ENCODE measurements at places on chromosomes 7 and 10.

GRCh38 chr7:68180761-68181160, 1184.1 kb downstream of the TYW1 start:
- no peak overlapping the region for H3K27ac ChIP-seq
- H3K27me3 ChIP-seq: no peaks in the 10 kb centered on the region
- no peak for DNase-seq
- no peaks in the 10 kb centered on the region for H3K36me3 ChIP-seq
- H3K4me3 ChIP-seq: no peak overlapping the region

DNA sequence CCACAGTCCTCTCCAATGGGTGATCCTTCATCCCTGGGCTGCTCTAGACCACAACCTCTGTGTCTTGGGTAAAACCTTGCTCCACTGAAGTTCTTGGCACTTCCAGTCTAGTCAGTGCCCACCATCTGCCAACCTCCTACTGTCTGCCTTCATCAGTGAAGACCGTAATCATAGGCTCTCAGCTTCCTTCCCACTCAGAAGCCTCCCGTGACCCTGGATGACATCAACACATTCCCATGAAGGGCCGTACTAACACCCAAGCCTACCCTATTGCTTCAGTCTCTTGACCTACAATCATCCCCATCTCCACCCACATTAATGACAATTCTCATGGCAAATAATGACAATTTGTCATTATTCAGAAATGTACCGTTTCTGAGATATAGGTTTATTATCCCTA, 27.6 kb upstream of the GARS1 start:
- DNase-seq: no peak
- H3K27ac ChIP-seq: no peak overlapping the region
- H3K4me3 ChIP-seq: no peak overlapping the region
- H3K36me3 ChIP-seq: peaks cover 60% of the 10 kb centered on the region
- H3K4me1 ChIP-seq: peaks cover 11% of the 10 kb centered on the region
- H3K27me3 ChIP-seq: no peaks in the 10 kb centered on the region

DNA sequence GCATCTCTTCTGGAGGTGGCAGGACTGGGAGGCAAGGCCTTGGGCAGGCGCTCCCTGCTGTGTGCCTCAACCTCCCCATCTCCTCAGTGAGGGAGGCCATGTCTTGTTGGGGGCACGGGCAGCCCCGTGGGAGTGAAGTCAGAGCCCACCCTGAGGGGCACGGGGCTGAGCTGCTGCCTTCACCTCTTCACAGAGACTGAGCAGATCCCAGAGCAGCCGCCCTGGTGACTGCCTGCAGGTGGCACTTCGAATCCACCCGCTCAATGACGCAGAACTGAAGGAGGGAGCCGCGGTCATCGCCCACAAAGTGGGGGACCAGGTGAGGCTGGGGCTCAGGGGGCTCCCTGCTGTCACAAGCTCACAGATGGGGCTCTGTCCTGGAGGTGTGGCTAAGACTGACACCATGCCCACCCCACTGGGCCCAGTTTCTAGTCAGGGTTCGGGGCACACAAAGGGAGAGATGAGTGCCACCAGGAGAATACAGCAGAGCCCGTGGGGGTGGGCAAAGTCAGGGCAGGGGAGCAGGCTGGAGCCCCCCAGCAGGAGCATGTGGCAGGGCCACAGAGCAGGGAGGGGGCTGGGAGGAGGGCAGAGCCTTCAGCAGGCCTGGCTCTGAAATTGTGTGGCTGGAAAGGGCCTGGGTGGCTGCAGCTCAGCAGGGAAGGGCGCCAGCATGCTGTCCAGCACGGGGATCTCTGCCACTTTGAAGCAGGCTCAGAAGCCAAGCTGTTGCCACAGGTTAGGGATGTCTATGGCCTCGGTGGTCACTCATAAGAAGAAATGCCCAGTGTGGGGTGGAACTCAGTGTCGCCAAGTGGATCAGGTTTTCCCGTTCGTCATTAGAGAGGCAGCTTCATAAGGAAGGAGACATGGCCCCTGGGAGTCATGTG, 18.8 kb upstream of the CHST12 start:
- no peak for DNase-seq
- H3K27ac ChIP-seq: no peak overlapping the region
- H3K4me3 ChIP-seq: no peak overlapping the region
- no peaks in the 10 kb centered on the region for H3K27me3 ChIP-seq

DNA sequence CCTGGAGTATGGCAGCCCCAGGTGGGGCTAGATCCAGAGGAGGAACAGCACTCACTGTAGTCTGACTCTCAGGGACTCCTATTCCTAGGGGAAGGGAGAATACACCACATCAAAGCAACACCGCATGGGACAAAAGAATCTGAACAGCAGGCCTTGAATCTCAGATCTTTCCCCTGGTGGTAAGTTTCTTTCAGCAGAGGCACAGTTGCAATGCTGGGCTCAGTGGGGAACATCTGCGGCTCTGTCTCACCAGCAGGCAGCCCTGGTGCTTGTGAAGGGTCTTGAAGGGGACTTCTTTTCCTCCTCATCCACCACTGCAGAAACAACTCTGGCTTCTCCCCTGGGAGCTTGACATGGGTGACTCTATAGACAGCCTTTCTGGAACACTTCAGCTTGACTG, 111.2 kb upstream of the ARHGAP21 start:
- H3K27ac ChIP-seq: no peak overlapping the region
- H3K4me1 ChIP-seq: no peaks in the 10 kb centered on the region
- H3K27me3 ChIP-seq: no peaks in the 10 kb centered on the region
- no peak overlapping the region for H3K4me3 ChIP-seq
- no peaks in the 10 kb centered on the region for H3K36me3 ChIP-seq

DNA sequence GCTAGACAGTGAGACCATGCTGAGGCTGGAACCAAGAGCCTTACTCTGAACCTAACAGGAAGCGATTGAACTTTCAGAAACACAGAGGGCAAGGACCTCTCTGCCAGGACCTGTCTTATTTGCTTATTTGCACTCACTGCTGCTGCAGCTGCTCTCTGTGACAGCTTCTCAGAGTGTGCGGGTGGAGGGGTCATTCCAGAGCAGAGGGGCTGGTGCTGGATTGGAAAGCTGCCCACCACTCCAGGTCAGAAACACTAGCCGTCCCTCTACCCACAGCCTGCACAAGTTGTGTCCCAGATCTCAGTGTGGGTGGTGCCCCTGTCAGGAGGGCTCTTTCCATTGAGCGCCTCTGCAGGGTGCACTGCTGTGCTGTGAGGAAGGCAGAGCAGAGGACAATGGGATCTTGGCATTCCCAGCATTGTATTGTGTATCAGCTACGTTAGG, 126.2 kb downstream of the CCNY start:
- peaks cover 74% of the 10 kb centered on the region for H3K4me1 ChIP-seq
- no peak overlapping the region for H3K27ac ChIP-seq
- no peak for DNase-seq
- H3K36me3 ChIP-seq: no peaks in the 10 kb centered on the region
- no peak overlapping the region for H3K4me3 ChIP-seq
- no peaks in the 10 kb centered on the region for H3K27me3 ChIP-seq

GRCh38 chr7:97130417-97131139, 13.1 kb downstream of the SDHAF3 start:
- H3K4me3 ChIP-seq: no peak overlapping the region
- peaks cover 4% of the 10 kb centered on the region for H3K4me1 ChIP-seq
- DNase-seq: no peak

All from esophagus muscularis mucosa (tissue), 4 donors.